ENCODE measurements at places on chromosomes 11 and 22. TPM values are rescaled to one million over a fixed set of nuclear protein-coding genes. Genes with fewer than 3 reads are reported as not detected.

KCNK4 gene
- total RNA-seq: 0.36 TPM

CECR2 gene
- 65.3 TPM for total RNA-seq

RTN4R gene
- 19.0 TPM for total RNA-seq

DDIAS gene
- total RNA-seq: 11.2 TPM

RASGRP2 gene
- total RNA-seq: 139 TPM

LRRN4CL gene
- 0.44 TPM for total RNA-seq

MAP6 gene
- 0.26 TPM for total RNA-seq

CARNS1 gene
- not detected for total RNA-seq

CNGA4 gene
- not detected for total RNA-seq

DENND6B gene
- total RNA-seq: 3.6 TPM

BCO2 gene
- 2.6 TPM for total RNA-seq

APLP2 gene
- total RNA-seq: 815 TPM

DNA sequence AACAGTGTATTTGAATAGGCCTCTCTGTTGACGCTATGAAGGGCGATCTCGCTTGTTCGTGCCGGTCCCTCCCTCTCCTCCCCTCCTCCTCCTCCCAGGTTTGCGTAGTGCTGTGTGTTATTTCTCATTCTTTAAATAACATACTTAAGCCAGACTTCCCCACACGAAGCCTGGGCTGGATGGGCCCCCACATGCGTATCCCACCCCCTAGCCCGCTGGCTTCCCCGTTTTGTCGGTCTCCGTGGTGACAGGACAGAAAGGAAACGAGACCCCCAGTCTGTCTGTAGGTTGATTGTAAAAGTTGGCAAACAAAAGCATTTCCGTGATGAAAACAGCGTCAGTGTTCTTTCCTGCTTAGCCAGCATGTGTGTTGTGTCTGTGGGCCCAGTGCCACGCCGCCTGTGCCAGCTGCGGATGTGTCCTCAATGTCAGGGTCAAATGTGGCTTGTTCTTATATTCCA is 27.3 kb downstream of the FAM118A start:
- H3K27me3 ChIP-seq: peaks cover 3% of the 10 kb centered on the region
- no peak for DNase-seq
- peak overlapping the region; percentile 67 for H3K27ac ChIP-seq
- H3K4me1 ChIP-seq: peaks cover 8% of the 10 kb centered on the region

DNA sequence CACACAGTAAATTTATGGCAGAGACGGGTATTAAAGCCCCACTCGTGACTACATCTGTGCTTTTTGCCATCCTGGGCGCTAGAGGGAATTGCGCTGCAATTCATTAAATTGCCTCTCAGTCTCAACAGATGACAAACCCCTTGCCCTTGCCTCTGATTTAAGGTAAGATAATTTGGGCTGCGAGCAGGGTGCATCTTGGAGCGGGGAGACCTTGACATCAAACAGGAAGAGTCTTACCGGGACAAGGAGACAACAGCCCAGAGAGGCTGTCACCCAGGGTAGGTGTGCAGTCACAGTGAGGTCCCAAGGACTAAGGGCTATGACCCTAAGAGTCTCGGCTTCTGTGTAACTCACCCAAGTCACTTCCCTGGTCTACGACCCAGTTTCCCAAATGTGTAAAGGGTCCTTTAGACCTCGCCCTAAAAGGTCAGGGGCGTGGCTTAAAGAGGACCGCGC is 449 bp upstream of the TOM1 start:
- no peaks in the 10 kb centered on the region for H3K36me3 ChIP-seq
- peaks cover 3% of the 10 kb centered on the region for H3K27me3 ChIP-seq
- H3K4me1 ChIP-seq: peaks cover 14% of the 10 kb centered on the region
- DNase-seq: no peak

DNA sequence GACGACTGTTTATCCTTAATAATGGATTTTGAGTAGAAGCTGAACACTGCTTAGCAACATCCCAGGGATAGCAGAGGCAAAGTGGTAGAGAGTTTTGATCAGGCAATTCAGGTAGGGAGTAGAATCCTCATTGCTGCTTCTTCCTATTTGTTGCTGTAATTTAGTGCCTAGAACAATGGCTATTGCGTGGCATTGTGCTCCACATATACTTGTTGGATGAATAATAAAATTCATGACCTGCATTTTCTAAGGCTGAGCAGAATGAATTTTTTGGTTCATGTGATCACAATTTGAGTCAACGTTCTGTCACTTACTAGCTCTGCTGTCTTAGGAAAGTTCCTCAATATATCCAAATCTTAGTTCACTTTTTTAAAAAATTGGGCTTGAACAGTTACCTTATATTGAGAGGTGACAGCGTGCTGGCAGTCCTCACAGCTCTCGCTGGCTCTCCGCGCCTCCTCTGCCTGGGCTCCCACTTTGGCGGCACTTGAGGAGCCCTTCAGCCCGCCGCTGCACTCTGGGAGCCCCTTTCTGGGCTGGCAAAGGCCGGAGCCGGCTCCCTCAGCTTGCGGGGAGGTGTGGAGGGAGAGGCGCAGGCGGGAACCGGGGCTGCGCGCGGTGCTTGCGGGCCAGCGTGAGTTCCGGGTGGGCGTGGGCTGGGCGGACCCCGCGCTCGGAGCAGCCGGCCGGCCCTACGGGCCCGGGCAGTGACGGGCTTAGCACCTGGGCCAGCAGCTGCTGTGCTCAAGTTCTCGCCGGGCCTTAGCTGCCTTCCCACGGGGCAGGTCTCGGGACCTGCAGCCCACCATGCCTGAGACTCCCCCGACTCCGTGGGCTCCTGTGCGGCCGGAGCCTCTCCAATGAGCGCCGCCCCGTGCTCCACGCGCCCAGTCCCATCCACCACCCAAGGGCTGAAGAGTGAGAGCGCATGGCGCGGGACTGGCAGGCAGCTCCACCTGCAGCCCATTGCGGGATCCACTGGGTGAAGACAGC is 350.6 kb downstream of the ETS1 start:
- peaks cover 3% of the 10 kb centered on the region for H3K4me1 ChIP-seq
- no peaks in the 10 kb centered on the region for H3K36me3 ChIP-seq
- no peak overlapping the region for H3K27ac ChIP-seq
- no peak overlapping the region for H3K4me3 ChIP-seq

GRCh38 chr11:126347751-126348668 is 7.5 kb upstream of the ST3GAL4 start:
- H3K4me1 ChIP-seq: peaks cover 43% of the 10 kb centered on the region
- DNase-seq: no peak
- H3K27ac ChIP-seq: no peak overlapping the region
- peaks cover 4% of the 10 kb centered on the region for H3K27me3 ChIP-seq

GRCh38 chr11:134254433-134255183 is 1.2 kb downstream of the ACAD8 start:
- H3K36me3 ChIP-seq: peaks cover 9% of the 10 kb centered on the region
- no peak for DNase-seq
- no peak overlapping the region for H3K27ac ChIP-seq
- peak overlapping the region; percentile 94 for H3K4me3 ChIP-seq

- H3K4me3 ChIP-seq: no peak overlapping the region
- peaks cover 4% of the 10 kb centered on the region for H3K27me3 ChIP-seq
- no peaks in the 10 kb centered on the region for H3K36me3 ChIP-seq
These were observed 9.2 kb downstream of the ADORA2A start for GRCh38 chr22:24436553-24436952.

- H3K27me3 ChIP-seq: peaks cover 3% of the 10 kb centered on the region
- H3K36me3 ChIP-seq: no peaks in the 10 kb centered on the region
- H3K4me1 ChIP-seq: peaks cover 3% of the 10 kb centered on the region
These were observed 33.9 kb downstream of the ENDOD1 start for GRCh38 chr11:95123556-95123955.

DNA sequence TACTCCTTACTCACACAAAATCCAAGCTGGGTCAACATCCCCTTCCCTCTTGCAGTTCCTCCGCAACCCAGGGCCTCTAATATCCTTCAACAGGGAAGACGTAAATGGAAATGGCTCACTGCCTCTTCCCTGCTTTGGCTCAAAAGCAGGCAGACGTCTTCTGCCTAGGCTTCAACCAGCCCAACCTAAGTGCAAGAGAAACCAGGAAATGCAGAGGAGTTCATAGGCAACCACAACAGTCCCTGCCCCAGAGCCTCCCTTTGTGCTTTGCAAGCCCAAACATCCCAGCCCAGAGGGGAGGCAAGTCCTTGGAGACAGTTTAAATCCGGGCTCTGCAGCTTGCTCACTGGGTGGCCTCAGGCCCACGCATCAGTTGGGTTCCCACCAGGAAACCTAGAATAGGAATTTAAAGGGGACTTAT is 33.3 kb downstream of the CD6 start:
- DNase-seq: no peak
- peaks cover 23% of the 10 kb centered on the region for H3K27me3 ChIP-seq
- peaks cover 12% of the 10 kb centered on the region for H3K4me1 ChIP-seq
- no peaks in the 10 kb centered on the region for H3K36me3 ChIP-seq
- H3K4me3 ChIP-seq: no peak overlapping the region

GRCh38 chr11:68990995-68991780 is 10.4 kb upstream of the MRGPRD start:
- peaks cover 3% of the 10 kb centered on the region for H3K27me3 ChIP-seq
- H3K4me3 ChIP-seq: no peak overlapping the region
- DNase-seq: no peak
- H3K36me3 ChIP-seq: peaks cover 8% of the 10 kb centered on the region
- peaks cover 2% of the 10 kb centered on the region for H3K4me1 ChIP-seq

- H3K4me3 ChIP-seq: no peak overlapping the region
These were observed 39.8 kb downstream of the BRD1 start for GRCh38 chr22:49787861-49788260.

DNA sequence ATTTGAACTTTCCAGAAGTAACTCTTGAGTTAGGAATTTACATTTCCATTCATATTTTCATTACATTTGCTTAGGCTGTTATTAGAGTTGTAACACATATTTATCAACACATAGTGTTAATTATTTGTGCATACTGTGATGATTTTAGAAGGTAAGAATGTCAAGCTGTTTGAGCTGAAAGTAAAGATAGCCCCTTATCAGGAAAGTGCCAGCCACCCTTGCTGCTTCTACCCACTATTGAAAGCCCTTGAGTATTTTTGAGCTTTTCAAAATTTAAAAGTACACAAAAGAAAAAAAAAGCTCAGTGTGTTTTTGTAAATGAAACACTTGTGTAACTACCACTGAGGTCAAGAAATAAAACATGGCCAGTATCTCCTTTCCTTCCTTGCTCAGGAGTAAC is 8.0 kb downstream of the APLP2 start:
- peaks cover 4% of the 10 kb centered on the region for H3K36me3 ChIP-seq
- no peaks in the 10 kb centered on the region for H3K27me3 ChIP-seq
- no peak overlapping the region for H3K4me3 ChIP-seq
- peaks cover 31% of the 10 kb centered on the region for H3K4me1 ChIP-seq
- DNase-seq: no peak
- no peak overlapping the region for H3K27ac ChIP-seq

GRCh38 chr11:31870609-31871309 is 59.6 kb upstream of the PAX6 start:
- H3K27me3 ChIP-seq: peaks cover 2% of the 10 kb centered on the region
- H3K36me3 ChIP-seq: no peaks in the 10 kb centered on the region
- H3K4me3 ChIP-seq: no peak overlapping the region
- no peak overlapping the region for H3K27ac ChIP-seq

GRCh38 chr11:6856871-6857270 is 6.0 kb upstream of the OR10A2 start:
- peaks cover 4% of the 10 kb centered on the region for H3K36me3 ChIP-seq
- H3K27ac ChIP-seq: no peak overlapping the region
- H3K4me3 ChIP-seq: no peak overlapping the region
- no peaks in the 10 kb centered on the region for H3K27me3 ChIP-seq
- DNase-seq: no peak

GRCh38 chr11:75441804-75442132 is 8.8 kb upstream of the KLHL35 start:
- H3K27ac ChIP-seq: peak overlapping the region; percentile 48
- no peak for DNase-seq
- H3K27me3 ChIP-seq: peaks cover 32% of the 10 kb centered on the region

DNA sequence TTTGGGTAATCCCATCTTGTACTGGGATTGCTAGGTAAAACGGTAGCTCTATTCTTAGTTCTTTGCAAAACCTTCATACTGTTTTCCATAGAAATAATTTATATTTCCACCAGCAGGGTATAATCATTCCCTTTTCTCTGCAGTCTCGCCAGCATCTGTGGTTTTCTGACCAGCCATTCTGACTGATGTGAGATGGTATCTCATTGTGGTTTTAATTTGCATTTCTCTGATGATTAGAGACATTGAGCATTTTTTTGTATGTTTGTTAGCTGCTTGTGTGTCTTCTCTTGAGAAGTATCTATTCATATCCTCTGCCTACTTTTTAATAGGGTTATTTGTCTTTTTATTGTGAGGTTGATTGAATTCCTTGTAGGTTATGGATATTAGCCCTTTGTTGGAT is 220.9 kb downstream of the PGR start:
- no peaks in the 10 kb centered on the region for H3K36me3 ChIP-seq
- H3K4me1 ChIP-seq: no peaks in the 10 kb centered on the region
- H3K27me3 ChIP-seq: no peaks in the 10 kb centered on the region
- no peak for DNase-seq

GRCh38 chr11:94806419-94806818 is 38.3 kb downstream of the AMOTL1 start:
- H3K4me3 ChIP-seq: no peak overlapping the region
- DNase-seq: no peak
- H3K27me3 ChIP-seq: no peaks in the 10 kb centered on the region
- peaks cover 16% of the 10 kb centered on the region for H3K36me3 ChIP-seq
- no peak overlapping the region for H3K27ac ChIP-seq

GRCh38 chr11:124895471-124895971 is 2.1 kb downstream of the ROBO4 start:
- DNase-seq: no peak
- H3K4me1 ChIP-seq: peaks cover 60% of the 10 kb centered on the region
- H3K27ac ChIP-seq: no peak overlapping the region
- peaks cover 26% of the 10 kb centered on the region for H3K36me3 ChIP-seq
- H3K27me3 ChIP-seq: peaks cover 14% of the 10 kb centered on the region

DNA sequence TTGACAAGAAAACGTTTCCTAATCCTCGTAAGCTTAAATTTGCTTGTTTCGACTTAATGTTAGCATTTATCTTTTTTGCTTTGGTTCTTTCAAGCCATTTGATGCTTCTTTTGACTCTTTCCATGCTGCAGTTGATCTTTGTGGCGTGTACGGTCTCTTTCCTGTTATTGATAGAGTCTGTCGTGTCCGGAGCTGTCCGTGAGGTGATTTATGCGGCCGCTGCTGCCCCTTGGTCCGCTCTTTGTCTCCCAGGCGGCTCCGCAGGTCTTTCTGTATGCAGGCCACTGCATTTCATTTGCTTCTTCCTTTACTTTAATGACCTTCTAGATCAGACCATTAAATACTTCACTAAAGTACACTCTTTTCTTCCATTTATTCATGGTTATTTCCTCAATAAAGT is 50.3 kb downstream of the TBC1D22A start:
- peaks cover 19% of the 10 kb centered on the region for H3K36me3 ChIP-seq
- no peaks in the 10 kb centered on the region for H3K4me1 ChIP-seq
- H3K27ac ChIP-seq: no peak overlapping the region
- peaks cover 3% of the 10 kb centered on the region for H3K27me3 ChIP-seq
- H3K4me3 ChIP-seq: no peak overlapping the region
- DNase-seq: no peak

Data from endothelial cell (in vitro differentiated cells).